ENCODE measurements at places on chromosomes 3 and 15. TPM values are rescaled to one million over a fixed set of nuclear protein-coding genes. Genes with fewer than 3 reads are reported as not detected.

DNA sequence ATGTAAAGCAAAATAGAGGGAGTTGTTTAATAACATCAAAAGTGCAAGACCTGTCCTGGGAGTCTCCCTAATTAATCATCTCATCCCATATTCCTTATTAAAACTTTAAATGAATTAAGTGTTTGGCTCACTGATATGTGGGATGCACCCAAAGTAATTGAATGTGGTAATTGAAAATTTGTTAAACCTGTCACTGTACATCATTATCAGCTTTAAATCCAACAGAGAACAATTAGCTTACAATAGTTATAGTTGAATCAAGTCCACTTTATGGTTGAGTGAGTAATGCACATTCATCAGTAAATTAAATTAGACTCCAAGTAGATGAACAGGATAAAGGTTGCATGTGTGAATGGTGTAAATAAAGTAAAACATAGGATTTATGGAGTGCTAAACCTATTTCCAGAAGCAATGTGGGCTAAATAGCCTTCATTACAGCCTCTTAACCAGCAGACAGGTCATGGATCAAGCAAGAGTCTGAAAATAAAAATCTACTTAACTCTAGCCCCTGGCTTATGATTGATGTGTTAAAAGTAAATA lies 608.2 kb upstream of the CCDC54 start:
- no peaks in the 10 kb centered on the region for H3K27me3 ChIP-seq
- H3K27ac ChIP-seq = no peak overlapping the region
- H3K36me3 ChIP-seq = no peaks in the 10 kb centered on the region
- DNase-seq = no peak
- H3K4me1 ChIP-seq = no peaks in the 10 kb centered on the region
- no peak overlapping the region for H3K4me3 ChIP-seq

- H3K27me3 ChIP-seq = no peaks in the 10 kb centered on the region
- H3K4me3 ChIP-seq = no peak overlapping the region
- no peak for DNase-seq
- H3K4me1 ChIP-seq = no peaks in the 10 kb centered on the region
- H3K27ac ChIP-seq = no peak overlapping the region
Measured at GRCh38 chr3:58394339-58394738, 39.3 kb downstream of the PDHB start.

DNA sequence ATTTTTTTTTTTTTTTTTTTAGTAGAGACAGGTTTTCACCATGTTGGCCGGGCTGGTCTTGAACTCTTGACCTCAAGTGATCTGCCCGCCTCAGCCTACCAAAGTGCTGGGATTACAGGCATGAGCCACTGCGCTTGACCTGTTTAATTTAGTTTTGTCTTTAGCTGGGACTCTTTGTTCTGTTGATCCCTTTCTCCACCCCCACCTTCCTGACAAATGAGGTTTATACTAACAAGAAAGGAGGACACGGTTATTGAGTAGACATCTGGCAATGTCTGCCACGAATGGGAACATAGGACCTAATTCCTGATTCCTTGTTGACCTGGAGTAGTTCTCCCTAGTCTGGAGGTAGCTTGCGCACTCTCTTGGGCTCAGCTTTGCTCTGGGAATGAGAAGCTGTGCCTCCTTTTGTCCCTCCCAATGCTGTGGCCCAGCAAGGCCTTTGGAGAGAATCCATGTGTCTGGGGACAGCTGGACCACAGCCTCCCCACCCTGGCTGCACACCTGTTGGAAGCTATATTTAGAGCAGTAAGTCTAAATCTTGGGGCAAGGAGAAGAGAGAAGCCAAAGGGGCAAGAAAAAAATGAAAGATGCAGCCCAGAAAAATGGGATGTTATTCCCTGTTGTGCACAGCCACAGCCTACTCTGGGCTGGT lies 53.2 kb upstream of the ADPGK start:
- no peaks in the 10 kb centered on the region for H3K4me1 ChIP-seq
- H3K36me3 ChIP-seq = no peaks in the 10 kb centered on the region
- H3K4me3 ChIP-seq = no peak overlapping the region
- no peaks in the 10 kb centered on the region for H3K27me3 ChIP-seq

TRH gene
- polyA plus RNA-seq = not detected

DNA sequence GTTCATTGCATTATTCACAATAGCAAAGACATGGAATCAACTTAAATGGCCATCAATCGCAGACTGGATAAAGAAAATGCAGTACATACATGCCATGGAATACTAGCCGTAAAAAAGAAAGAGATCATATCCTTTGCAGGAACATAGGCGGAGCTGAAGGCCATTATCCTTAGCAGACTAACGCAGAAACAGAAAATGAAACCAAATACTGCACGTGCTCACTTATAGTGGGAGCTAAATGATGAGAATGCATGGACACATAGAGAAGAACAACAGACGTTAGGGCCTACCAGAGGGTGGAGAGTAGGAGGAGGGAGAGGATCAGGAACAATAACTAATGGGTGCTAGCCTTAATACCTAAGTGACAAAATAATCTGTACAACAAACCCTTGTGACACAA lies 57.9 kb downstream of the RASA2 start:
- H3K4me3 ChIP-seq = no peak overlapping the region
- peak overlapping the region; percentile 34 for H3K27ac ChIP-seq
- H3K27me3 ChIP-seq = no peaks in the 10 kb centered on the region
- H3K36me3 ChIP-seq = peaks cover 11% of the 10 kb centered on the region
- peak; percentile 43 for DNase-seq
- H3K4me1 ChIP-seq = peaks cover 13% of the 10 kb centered on the region

- no peaks in the 10 kb centered on the region for H3K4me1 ChIP-seq
- no peak overlapping the region for H3K4me3 ChIP-seq
- H3K27me3 ChIP-seq = no peaks in the 10 kb centered on the region
- H3K27ac ChIP-seq = no peak overlapping the region
Measured at GRCh38 chr3:50876947-50877346, 202.2 kb downstream of the DOCK3 start.

CNTN3 gene
- polyA plus RNA-seq = not detected

ST3GAL6 gene
- polyA plus RNA-seq = not detected

RAB5A gene
- 43.8 TPM for polyA plus RNA-seq

DNA sequence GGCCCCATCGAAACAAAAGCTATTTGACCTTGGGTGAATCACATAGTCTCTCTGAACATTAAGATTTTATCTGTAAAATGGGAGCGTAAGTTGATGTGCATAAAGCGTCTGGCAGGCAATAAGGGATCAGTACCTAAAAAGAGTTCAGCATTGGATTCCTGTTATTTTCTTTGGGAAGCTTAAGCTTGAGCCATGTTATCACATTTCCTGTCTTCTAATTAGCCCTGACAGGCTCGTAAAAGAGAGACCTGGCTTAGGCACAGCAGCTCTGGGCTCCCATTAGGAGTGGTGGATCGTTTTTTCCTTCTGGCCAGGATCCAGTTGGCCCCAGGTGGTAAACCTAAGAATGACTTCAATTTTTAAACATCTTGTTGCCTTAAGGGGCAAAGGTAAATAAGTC lies 26.0 kb upstream of the CA12 start:
- no peak overlapping the region for H3K27ac ChIP-seq
- H3K27me3 ChIP-seq = no peaks in the 10 kb centered on the region
- H3K4me3 ChIP-seq = no peak overlapping the region
- H3K4me1 ChIP-seq = no peaks in the 10 kb centered on the region
- DNase-seq = no peak

- H3K27ac ChIP-seq = no peak overlapping the region
- no peaks in the 10 kb centered on the region for H3K27me3 ChIP-seq
- H3K4me3 ChIP-seq = no peak overlapping the region
- H3K4me1 ChIP-seq = no peaks in the 10 kb centered on the region
Measured at GRCh38 chr15:66599536-66600239, 33.9 kb upstream of the LCTL start.

DNA sequence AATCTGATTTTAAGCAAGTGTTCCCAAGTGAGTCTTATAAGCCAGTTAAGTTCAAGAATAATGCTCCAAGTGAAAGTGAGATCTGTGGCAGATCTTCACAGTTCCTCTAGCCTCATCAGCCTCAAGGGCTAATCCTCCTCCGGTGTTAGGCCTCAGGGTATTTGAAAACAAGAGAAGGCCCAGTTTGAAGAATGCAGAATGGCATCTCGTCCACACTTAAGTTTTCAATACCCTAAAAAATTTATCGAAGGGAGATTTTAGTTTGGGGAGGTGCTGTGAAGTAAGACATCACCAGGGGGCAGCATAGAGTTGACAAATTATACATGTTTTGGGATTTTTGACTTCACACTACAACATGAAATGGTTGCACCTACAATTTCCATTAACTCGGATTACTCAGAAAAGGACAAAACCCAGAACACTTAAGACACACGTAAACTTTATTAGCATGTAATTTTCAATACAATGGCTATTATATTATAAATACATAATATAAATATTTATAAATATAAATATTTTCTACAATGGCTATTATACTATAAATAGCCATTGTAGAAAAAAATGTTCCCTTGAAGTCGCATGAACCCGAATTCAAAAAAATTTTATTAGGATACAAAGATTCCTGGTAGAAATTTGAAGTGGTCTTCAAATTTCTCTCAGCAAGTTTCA lies 2.3 kb upstream of the TMEM266 start:
- no peak overlapping the region for H3K4me3 ChIP-seq
- H3K27me3 ChIP-seq = peaks cover 15% of the 10 kb centered on the region
- peaks cover 12% of the 10 kb centered on the region for H3K4me1 ChIP-seq
- H3K27ac ChIP-seq = no peak overlapping the region
- peak; percentile 36 for DNase-seq
- no peaks in the 10 kb centered on the region for H3K36me3 ChIP-seq

GCSAM gene
- 38.8 TPM for polyA plus RNA-seq

- no peak overlapping the region for H3K27ac ChIP-seq
- no peak for DNase-seq
- no peaks in the 10 kb centered on the region for H3K36me3 ChIP-seq
- H3K4me3 ChIP-seq = no peak overlapping the region
Measured at GRCh38 chr3:119582178-119582577, 2.9 kb downstream of the ADPRH start.

CGNL1 gene
- polyA plus RNA-seq = not detected

DUOXA2 gene
- polyA plus RNA-seq = not detected

- no peaks in the 10 kb centered on the region for H3K27me3 ChIP-seq
- no peaks in the 10 kb centered on the region for H3K36me3 ChIP-seq
- H3K4me3 ChIP-seq = no peak overlapping the region
Measured at GRCh38 chr3:188310270-188310710, 156.3 kb downstream of the LPP start.

CCDC39 gene
- polyA plus RNA-seq = not detected

- H3K27me3 ChIP-seq = no peaks in the 10 kb centered on the region
- H3K4me1 ChIP-seq = peaks cover 17% of the 10 kb centered on the region
- no peak within 1 kb of the TSS for H3K27ac ChIP-seq
- DNase-seq = peak; percentile 34
- peak within 1 kb of the TSS; percentile 15 for H3K4me3 ChIP-seq
Measured at GRCh38 chr3:52533623-52534280, at the start of gene NT5DC2. NT5DC2 (minus strand) TSS chr3:52533857; CDS start chr3:52533737, 120 bp downstream.

DNA sequence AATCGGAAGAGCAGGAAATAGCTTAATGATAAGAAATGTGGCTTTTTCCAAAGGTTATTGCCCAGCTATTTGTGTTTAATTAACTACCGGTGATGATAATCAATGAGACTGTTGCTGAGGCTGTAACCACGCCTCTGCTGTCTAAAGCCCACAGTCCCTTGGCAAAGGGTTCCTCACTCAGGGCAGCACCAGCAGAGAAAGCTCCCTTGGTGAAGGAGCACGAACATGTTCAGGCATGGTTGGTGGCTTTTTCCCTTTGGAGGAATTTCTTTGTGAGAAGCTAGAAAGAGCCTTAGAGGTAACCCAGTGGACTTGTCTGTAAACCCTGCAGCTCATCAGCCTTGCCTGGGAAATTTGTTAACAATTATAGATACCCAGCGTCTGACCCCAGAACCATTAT lies 7.5 kb upstream of the ST6GAL1 start:
- peaks cover 9% of the 10 kb centered on the region for H3K4me1 ChIP-seq
- no peak overlapping the region for H3K27ac ChIP-seq
- no peak for DNase-seq
- H3K4me3 ChIP-seq = no peak overlapping the region
